ENCODE measurements at places on chromosomes 3 and 15.
A peak's percentile ranks its signal among the peaks of the same experiment; 100 is the strongest.

DNA sequence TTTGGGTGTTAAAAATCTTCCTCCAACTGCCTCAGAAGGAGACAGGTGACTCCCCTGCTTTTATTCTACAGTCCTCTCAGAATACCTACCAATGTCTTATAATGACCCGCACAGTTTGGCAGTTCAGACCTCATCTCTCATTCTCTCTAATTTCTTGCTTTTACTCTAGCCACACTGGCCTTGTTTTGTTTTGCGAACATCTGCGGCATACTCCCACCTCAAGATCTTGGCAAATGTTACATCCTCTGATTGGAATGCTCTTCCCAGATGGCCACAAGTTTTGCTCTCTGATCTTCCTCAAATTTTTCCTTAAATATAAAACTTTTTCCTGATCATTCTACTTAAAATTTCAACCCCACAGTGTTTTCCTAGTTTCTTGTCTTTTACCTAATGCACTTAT, 94.1 kb downstream of the PLSCR2 start:
- no peak overlapping the region for H3K4me3 ChIP-seq

GRCh38 chr3:135503760-135504686, 461.5 kb upstream of the PPP2R3A start:
- H3K4me3 ChIP-seq: no peak overlapping the region
- no peak overlapping the region for H3K27ac ChIP-seq
- no peaks in the 10 kb centered on the region for H3K36me3 ChIP-seq
- H3K4me1 ChIP-seq: no peaks in the 10 kb centered on the region
- no peaks in the 10 kb centered on the region for H3K27me3 ChIP-seq
- DNase-seq: peak; percentile 38

GRCh38 chr15:100691321-100691720, 88.9 kb downstream of the ASB7 start:
- no peaks in the 10 kb centered on the region for H3K27me3 ChIP-seq
- peaks cover 8% of the 10 kb centered on the region for H3K4me1 ChIP-seq
- no peak overlapping the region for H3K27ac ChIP-seq
- H3K36me3 ChIP-seq: no peaks in the 10 kb centered on the region
- H3K4me3 ChIP-seq: no peak overlapping the region

GRCh38 chr15:101020945-101021344, 101.8 kb downstream of the LRRK1 start:
- DNase-seq: no peak
- no peaks in the 10 kb centered on the region for H3K4me1 ChIP-seq
- H3K27ac ChIP-seq: no peak overlapping the region
- H3K36me3 ChIP-seq: peaks cover 14% of the 10 kb centered on the region
- no peak overlapping the region for H3K4me3 ChIP-seq
- no peaks in the 10 kb centered on the region for H3K27me3 ChIP-seq

GRCh38 chr3:87920549-87920948, 138.3 kb downstream of the CGGBP1 start:
- no peak overlapping the region for H3K4me3 ChIP-seq
- DNase-seq: no peak
- H3K27me3 ChIP-seq: no peaks in the 10 kb centered on the region
- H3K4me1 ChIP-seq: no peaks in the 10 kb centered on the region
- no peaks in the 10 kb centered on the region for H3K36me3 ChIP-seq

DNA sequence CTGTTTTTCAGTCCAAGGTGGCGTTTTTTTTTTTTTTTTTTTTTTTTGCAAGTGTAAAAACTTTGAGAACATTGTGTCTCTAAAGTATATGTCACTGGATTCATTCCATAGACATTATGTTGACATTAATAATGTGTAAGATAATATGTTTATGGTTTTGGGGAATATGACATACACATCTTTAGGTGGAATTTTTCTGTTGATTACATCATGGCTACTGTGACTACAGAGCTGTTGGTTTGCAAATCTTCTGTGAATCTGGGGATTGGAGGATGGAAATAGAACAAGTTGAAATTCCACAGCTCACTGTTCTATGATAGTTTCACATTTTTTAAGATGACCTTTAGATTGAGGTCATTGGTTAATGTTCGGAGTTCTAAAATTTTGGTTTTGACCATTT, 24.4 kb upstream of the PLSCR2 start:
- H3K4me3 ChIP-seq: no peak overlapping the region
- H3K27ac ChIP-seq: no peak overlapping the region
- H3K36me3 ChIP-seq: no peaks in the 10 kb centered on the region
- H3K4me1 ChIP-seq: no peaks in the 10 kb centered on the region
- no peaks in the 10 kb centered on the region for H3K27me3 ChIP-seq

DNA sequence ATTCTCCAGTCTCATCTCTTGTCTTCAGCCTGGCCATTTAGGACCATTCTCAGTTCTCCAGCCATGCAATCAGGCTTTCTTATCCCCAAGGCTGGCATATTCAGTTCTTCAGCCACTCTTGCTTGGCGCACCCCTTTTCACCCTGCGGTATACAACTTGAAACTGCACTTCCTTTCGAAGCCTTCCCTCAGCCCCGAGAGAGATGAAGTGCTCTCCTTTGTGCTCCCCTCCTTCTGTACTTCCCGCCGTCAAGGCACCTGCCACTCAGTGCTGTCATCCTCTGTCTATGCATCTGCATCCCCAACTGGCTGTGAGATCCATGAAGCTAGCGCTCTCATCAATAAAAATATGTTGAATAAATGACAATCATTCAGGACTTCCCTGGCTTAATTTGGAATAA, 45.7 kb downstream of the MORC1 start:
- H3K4me1 ChIP-seq: no peaks in the 10 kb centered on the region
- H3K4me3 ChIP-seq: no peak overlapping the region
- no peak overlapping the region for H3K27ac ChIP-seq
- H3K27me3 ChIP-seq: no peaks in the 10 kb centered on the region

DNA sequence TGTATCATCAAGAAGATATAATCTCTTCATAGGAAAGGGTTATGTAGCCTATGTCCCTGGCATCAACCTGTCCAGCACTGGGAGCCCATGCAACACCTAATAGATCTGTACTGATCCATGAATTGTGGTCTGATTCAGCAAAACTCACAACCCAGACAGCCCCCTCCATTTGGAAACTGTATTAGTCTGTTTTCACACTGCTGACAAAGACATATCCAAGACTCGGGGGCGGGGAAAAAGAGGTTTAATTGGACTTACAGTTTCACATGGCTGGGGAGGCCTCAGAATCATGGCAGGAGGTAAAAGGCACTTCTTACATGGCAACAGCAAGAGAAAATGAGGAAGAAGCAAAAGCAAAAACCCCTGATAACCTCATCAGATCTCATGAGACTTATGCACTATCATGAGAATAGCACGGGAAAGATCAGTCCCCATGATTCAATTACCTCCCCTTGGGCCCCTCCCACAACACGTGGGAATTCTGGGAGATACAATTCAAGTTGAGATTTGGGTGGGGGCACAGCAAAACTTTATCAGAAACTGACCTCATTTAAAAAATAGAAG, 83.3 kb downstream of the TRIM42 start:
- DNase-seq: no peak
- H3K36me3 ChIP-seq: no peaks in the 10 kb centered on the region
- H3K4me1 ChIP-seq: no peaks in the 10 kb centered on the region
- no peaks in the 10 kb centered on the region for H3K27me3 ChIP-seq

- H3K4me1 ChIP-seq: no peaks in the 10 kb centered on the region
- no peaks in the 10 kb centered on the region for H3K36me3 ChIP-seq
- no peaks in the 10 kb centered on the region for H3K27me3 ChIP-seq
- H3K27ac ChIP-seq: no peak overlapping the region
Measured at GRCh38 chr3:183203670-183204069, 41.1 kb upstream of the LAMP3 start.

- DNase-seq: no peak
- H3K36me3 ChIP-seq: no peaks in the 10 kb centered on the region
- peaks cover 15% of the 10 kb centered on the region for H3K4me1 ChIP-seq
- H3K27ac ChIP-seq: no peak overlapping the region
- H3K4me3 ChIP-seq: no peak overlapping the region
Measured at GRCh38 chr3:11547498-11547897, 96.2 kb downstream of the VGLL4 start.

GRCh38 chr3:49333091-49333490, 6.8 kb downstream of the USP4 start:
- H3K36me3 ChIP-seq: peaks cover 14% of the 10 kb centered on the region
- no peak overlapping the region for H3K4me3 ChIP-seq
- H3K27me3 ChIP-seq: no peaks in the 10 kb centered on the region
- no peaks in the 10 kb centered on the region for H3K4me1 ChIP-seq

DNA sequence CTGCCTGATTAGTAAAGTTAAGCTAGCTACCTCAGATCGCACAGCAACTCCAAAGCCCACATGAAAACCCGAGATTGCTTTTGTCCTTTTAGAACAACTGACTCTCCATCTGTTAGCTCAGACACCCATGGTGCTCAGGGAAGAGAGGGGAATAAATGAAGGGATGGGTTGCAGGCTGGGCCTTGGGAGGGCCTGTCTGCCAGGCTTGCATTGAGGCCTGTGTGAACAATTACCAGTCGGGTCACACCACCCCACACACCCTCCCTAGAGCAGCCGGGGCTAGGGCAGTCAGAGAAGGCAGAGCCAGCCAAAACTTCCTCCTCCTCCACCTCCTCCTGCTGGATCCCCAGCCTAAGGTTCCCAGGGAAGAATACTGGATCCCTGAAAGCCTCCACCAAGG, 8.8 kb upstream of the PRKAR2A start:
- H3K27ac ChIP-seq: no peak overlapping the region
- no peak for DNase-seq
- H3K4me1 ChIP-seq: no peaks in the 10 kb centered on the region
- H3K27me3 ChIP-seq: no peaks in the 10 kb centered on the region
- no peak overlapping the region for H3K4me3 ChIP-seq
- peaks cover 2% of the 10 kb centered on the region for H3K36me3 ChIP-seq

DNA sequence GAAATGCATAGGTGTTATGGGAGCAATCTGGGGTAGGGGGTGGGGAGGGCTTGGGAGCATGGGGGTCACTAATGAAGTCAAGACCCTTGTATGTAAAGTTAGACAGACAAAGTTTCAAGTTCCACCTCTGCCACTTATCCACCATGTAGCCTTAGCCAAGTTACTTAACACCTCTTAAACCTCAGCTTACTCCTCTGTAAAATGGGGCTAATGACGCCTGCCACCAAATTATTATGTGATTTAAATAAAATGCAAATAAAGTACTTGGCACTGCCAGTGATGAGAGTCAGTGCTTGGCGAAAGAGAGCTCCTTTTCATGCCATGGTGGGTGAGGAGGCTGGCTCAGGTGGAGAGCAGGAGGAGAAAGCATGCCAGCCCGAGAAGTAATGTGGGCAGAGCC, 18.6 kb upstream of the TLE3 start:
- H3K27me3 ChIP-seq: peaks cover 3% of the 10 kb centered on the region
- H3K4me1 ChIP-seq: peaks cover 13% of the 10 kb centered on the region

DNA sequence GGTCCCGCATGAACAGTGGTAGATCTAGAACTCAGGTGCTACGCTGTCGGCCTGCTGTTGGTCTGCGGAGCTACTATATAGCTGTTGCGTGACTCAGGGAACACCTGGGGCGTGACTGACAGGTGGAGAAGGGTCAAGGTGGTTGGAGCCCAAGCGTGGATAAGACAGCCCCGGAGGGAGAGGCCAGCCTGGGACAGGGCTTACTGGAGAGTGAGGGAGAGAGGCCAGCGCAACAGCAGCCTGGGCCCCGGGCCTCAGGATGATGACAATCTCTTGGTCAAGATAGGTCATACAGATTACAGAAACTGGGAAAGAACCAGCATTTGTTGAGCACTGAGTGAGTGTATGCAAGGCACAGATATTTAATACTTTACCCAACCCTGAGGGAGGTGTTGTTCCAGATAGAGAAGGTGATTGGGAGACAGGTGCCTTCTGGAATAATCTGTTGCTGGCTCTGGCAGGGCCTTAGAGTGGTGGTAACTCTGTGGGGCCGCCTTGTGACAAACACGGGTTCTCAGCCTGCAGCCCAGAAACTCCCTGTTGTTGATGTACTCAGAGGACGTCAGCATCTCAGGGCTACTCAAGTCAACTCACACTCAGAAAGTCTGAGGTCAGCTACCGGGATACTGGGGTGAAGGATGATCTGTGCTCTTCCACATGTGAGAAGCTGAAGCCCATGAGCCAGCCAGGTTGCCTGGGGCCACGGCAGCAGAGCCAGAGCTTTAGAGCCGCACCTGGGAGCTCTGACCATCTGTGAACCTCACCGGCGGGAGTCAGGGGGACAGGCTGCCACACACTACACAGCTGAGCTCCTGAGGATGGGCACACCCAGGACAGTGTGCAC, 265.4 kb upstream of the HES1 start:
- no peaks in the 10 kb centered on the region for H3K27me3 ChIP-seq
- DNase-seq: no peak
- H3K4me3 ChIP-seq: no peak overlapping the region
- peaks cover 42% of the 10 kb centered on the region for H3K4me1 ChIP-seq
- peak overlapping the region; percentile 23 for H3K27ac ChIP-seq

- H3K36me3 ChIP-seq: peaks cover 3% of the 10 kb centered on the region
- no peaks in the 10 kb centered on the region for H3K27me3 ChIP-seq
- no peak for DNase-seq
- H3K4me1 ChIP-seq: peaks cover 18% of the 10 kb centered on the region
Measured at GRCh38 chr3:194482196-194482593, 4.6 kb downstream of the ATP13A3 start.

All from endothelial cell of umbilical vein (primary cell).